ENCODE measurements at places on chromosomes 16 and 17.

DNA sequence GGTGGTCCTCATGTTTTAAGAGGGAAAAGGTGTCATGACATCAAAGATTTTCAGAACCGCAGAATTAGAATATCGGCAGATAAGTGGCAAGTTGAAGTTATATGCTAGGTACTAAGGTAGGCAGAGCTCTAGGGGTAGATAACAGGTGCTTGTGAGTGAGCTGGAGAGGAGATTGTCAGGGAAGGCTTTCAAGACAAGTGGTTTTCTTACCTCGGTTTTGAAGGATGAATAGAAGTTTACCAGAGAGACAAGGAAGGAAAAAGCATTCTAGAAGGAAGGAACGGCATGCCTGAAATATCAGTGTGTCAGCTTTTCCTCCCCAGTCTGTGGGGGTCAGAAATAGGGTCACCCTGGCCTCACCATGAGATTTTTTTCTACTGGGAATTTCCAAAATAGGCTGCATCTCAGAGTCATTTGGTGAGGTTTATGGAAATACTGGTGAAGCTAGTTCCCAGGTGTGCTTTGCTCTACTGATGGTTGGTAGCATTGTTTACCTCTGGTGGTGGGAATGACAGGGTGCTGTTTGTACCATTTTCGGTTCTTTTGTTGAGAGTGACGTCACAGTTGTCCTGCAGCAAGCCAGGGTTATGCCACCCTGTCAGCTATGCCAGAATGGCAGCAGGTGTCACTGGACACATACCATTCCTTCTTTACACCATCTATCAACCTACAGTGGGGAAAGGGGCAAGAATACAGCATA, 112.5 kb downstream of the MSI2 start:
- DNase-seq = no peak

DNA sequence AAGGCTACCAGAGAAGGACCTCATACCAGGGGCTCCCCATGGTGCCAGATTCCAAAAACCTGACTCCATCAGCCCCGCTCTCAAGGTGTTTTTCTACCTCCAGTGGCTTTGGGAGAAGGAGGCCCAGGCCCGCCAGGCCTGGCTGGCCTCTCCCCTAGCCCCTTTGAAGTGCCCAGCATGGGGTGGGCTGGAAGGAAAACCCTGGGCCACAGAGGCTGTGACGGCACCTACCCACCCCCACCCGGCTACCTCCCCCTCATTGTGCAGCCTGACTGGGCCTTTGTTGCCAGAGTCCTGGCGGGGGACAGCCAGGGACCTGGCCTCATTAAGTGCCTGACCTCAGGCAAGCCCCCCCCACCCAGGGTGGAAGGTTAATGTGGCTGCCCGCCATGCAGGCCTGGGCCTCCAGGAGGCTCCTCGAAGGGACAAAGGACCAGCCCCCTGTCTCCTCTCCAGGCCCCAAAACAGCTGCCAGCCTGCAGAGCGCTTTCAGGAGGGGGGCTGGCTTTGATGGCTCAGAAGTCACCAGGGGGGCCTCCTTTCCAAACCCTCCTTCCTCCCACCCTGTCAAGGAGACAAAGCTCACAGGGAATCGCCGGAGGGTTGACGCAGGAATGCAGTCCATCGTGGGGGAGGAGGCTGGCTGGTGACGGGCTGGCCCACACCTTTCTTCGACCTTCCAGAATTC, 159.4 kb downstream of the ZNF423 start:
- no peak for DNase-seq

DNA sequence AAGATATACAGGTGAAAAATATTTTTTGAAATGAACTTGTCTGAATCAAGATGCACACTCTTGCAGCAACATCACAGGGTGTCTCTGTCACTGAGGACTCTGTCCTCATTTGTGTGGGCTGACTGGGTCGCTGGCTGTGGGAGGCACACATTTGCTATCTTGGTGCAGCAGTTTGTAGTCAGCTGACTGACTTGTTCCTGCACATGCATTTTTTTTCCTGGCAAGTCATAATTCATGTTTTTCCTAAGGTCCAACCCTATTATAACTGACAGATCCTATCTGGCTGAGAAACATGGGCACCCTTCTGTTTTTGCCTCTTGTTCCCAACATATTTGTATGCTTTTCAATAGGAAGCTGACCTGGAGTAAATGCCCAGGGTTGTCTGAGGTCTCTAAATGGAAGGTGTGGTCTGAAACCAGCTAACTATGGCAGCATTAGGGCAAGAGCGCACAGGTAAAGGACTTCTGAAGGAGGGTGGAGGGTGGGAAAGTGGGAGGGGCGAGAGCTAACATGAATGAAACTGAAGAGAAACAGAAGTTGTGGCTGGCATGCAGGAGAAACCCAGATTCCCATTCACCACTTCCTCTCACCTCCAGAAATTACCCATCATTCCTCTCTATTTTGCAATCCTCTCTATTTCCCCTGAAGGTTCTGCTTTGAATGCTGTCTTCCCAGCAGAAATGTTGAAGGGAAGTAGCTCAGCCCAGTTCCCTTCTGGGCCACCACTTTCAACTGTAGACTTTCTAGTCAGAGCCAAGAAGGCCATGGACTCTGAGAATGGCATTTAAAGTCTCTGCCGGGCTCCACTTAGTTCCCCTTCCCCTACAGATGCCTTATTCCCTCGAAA, 166.1 kb downstream of the PRKCA start:
- no peak for DNase-seq

DNA sequence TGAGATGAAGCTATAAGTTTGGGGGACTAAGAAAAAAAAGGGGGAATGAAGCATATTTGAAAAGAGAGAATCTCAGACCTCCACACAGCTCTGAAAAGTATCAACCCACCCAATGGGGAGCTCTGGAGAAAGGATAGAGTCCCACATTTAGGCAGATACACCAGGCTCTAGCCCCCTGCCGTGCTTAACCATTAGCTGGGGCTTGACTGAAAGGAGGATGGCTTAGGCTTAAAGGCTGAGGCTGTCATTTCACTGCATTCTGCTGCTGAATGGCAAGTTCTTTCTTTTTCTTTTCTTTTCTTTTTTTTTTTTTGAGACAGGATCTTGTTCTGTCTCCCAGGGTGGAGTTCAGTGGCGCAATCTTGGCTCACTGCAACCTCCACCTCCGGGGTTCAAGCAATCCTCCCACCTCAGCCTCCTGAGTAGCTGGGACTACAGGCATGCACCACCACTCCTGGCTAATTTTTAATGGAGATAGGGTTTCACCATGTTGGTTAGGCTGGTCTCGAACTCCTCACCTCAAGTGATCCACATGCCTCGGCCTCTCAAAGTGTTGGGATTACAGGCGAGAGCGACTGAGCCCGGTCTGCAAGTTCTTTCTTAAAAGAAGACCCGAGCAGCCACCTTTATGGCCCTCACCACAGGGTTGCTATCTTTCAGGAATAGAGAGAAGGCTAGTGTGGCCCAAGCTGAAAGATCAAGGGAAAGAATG, 9.0 kb upstream of the MMP2 start:
- DNase-seq = no peak

GRCh38 chr17:1272701-1273100, 2.5 kb downstream of the BHLHA9 start:
- no peak for DNase-seq

DNA sequence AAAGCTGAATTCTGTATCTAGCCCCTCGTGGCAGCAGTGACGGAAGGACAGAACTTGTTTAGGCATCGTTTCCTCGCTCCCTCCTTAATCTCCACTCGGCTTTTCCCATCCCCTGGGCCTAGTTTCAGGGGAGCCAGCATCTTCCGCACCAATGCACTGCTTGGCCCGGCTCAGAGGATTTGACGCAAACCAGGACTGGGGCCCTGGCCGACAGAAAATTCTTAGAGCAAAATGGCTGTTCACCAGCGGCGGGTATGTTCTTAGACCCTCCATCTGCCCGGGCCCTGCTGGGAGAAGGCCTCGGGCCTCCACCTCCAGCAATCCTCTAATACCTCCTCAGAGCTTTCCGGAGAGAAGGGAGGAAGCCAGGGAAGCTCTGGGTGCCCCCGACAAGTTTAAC, 54.6 kb downstream of the TBC1D16 start:
- no peak for DNase-seq

DNA sequence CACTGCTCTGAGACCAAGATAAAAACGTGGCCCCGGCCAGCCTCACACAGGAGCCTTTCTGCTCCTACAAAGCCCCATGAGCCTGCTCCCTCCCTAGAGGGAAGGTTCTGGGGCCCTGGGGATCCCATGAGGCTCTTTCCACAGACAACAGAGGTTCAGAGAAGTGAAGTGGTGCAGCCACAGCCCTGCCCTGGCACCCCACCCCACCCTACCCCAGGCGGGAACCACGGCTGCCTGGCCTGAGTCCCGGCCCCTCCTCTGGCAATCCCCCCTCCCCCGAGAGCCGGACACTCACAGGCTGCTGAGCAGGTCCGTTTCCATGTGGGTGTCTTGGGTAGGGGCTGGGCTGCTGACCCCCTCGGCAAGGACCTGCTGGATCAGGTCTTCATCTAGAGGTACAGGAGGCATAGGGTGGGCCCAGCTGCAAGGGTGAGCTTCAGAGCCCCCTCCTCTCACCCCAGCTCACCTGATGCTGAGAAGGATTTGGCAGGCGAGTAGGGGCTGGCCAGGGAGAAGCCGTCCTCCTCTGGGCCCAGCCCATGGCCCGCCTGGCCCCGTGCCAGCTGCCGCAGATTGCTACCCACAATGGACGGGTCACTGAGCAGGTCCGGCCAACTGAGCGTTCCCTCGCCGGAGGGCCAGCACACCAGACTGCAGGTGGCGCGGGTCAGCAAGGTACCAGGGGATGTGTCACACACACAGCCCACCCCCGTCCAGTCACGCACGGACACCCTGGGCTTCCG, 38.7 kb downstream of the PKD1 start:
- DNase-seq = no peak

- DNase-seq = no peak
These were observed 10.8 kb upstream of the TLCD3B start for GRCh38 chr16:30041841-30042240.

GRCh38 chr16:25155553-25156460, 44.3 kb downstream of the LCMT1 start:
- peak; percentile 37 for DNase-seq

- DNase-seq = no peak
These were observed 19.7 kb upstream of the SLC47A1 start for GRCh38 chr17:19513897-19514488.

DNA sequence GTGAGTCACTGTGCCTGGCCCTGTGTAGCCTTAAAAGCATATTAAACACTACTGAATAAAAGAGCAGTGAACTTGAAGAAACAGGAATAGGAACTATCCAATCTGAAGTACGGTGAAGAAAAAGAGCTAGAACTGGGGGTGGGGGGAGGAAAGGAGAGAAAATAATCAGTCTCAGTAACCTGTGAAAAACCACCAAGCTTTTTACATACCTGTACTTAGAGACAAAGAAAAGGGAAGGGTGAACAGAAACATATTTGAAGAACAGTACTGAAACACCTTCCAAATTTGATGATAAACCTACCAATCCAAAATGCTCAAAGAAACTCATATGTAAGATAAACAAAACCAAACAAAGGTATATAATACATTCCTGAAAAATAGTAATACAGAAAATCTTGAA, 77.5 kb downstream of the USP32 start:
- DNase-seq = no peak

GRCh38 chr17:48646183-48647102, 20.3 kb upstream of the HOXB9 start:
- no peak for DNase-seq

DNA sequence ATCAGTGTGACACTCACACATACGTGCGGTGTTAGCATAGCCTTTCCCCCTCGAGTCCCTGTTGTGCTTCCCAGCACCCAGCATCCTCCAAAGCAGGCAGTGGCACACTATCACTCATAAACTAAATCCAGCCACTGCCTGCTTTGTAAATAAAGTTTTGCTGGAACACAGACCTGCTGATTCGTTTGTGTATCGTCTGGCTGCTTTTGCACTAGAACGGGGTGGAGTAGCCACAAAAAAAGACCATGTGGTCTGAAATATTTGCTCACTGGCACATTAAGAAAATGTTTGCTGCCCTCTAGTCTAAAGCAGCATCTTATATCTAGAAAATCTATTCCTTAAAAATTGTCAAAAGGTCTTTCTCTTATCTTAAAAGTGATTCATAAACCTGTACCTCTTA, 341.2 kb upstream of the ZFHX3 start:
- DNase-seq = no peak

DNA sequence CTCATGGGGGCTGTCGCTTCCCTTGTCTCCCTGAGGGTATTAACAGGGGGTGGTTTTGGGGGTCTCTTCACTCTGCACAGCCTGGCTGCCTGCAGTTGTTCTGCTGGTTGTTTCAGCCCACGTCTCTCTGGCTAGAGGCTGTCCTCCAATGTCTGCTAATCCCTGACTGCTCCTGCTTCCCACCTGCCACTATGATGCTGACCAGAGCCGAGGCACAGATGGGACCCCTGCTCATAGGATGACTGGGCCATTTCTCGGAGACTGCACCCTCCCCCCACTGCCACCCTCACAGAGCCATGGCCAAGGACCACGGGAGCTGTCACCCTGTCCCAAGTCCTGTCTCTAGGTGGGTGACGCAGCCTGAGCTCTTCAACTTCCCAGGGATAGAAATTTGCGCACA, 1.6 kb upstream of the ACSF3 start:
- DNase-seq = no peak

DNA sequence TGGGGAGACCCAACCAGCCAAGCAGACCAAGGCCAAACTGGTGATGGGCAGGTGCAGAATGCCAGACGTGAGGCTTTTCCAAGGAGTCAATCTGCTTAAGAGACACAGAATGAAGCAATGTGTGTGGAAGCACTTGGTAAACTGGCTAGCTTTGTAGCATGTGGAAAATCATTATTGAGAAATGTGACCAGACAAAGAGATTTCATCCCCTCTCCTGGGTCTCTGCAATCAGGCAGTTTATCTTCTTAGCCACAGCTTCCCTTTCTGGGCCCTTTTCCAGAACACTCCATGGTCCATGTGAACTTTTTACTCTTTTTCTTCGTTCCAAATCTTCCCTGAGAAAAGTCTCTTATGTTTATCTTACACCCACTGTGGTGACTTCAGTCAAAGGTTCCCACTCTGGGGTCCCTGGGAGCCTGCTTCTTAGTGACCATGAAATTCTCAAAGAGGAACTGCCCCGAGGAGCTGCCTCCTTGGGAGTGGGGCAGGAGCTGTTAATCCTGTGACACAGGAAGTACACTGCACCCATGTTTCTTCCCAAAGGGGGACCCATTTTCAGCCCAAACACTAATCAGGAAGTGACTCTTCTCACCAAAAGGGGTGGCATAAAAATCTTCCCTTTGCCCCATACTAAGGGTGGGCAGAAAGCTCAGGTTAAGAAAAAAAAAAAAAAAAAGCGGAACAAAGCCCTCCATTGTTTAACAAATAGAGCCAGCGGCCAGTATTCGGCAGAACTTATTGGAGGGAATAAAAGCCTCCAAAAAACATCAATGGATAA, 346.2 kb upstream of the ASIC2 start:
- no peak for DNase-seq

DNA sequence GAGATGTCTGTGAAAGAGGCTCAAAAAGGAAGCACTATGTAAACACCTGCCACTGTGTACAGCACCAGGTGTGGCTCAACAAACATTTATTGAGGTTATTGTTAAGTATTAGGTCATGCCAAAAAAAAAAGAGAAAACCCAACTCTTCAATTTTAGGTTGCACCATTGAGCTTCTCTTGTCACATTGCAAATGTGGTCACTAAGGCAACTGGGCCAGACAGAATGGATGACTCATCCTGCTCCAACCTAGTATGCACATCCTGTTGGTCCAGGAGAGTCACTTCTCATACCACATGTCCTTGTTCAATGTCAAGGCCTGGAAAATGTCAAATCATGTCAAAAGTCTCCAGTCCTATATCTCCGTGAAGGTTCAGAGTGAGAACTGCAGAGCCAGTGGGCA, 25.0 kb downstream of the HOXB1 start:
- peak; percentile 14 for DNase-seq

GRCh38 chr16:56610017-56610608, 1.7 kb downstream of the MT2A start:
- DNase-seq = peak; percentile 70

GRCh38 chr16:85274924-85275323, 162.7 kb upstream of the CIBAR2 start:
- DNase-seq = no peak

GRCh38 chr17:28725166-28725659, 820 bp downstream of the TLCD1 start:
- DNase-seq = no peak
